ENCODE measurements at places on chromosomes 1 and 21.
A peak's percentile ranks its signal among the peaks of the same experiment; 100 is the strongest.

GRCh38 chr21:19321688-19322087, 918.1 kb upstream of the TMPRSS15 start:
- no peak for DNase-seq

DNA sequence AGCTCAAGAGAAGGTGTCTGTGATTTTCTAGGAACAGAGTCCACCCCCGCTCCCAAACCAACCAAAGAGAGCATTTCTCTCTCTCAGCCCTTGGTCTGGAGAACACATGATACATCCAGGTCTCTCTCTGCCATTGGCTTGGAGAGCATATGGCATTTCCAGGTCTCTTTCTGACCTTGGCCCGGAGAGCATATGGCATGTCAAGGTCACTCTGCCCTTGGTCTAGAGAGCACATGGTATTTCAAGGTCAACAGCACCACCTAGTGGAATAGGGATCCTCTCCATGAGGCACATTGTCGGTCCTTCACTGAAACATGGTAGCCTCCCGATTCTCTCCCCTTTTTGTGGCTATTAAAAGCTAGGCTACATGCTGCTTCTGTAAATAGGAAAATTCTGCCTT, 437.7 kb upstream of the OLFM3 start:
- peak; percentile 1 for DNase-seq

- no peak for DNase-seq
Observed at GRCh38 chr1:198175423-198176170, 18.8 kb downstream of the NEK7 start.

GRCh38 chr1:66012106-66012784, 219.6 kb downstream of the PDE4B start:
- DNase-seq, result no peak

GRCh38 chr1:217712925-217713597, 81.9 kb downstream of the SPATA17 start:
- no peak for DNase-seq

DNA sequence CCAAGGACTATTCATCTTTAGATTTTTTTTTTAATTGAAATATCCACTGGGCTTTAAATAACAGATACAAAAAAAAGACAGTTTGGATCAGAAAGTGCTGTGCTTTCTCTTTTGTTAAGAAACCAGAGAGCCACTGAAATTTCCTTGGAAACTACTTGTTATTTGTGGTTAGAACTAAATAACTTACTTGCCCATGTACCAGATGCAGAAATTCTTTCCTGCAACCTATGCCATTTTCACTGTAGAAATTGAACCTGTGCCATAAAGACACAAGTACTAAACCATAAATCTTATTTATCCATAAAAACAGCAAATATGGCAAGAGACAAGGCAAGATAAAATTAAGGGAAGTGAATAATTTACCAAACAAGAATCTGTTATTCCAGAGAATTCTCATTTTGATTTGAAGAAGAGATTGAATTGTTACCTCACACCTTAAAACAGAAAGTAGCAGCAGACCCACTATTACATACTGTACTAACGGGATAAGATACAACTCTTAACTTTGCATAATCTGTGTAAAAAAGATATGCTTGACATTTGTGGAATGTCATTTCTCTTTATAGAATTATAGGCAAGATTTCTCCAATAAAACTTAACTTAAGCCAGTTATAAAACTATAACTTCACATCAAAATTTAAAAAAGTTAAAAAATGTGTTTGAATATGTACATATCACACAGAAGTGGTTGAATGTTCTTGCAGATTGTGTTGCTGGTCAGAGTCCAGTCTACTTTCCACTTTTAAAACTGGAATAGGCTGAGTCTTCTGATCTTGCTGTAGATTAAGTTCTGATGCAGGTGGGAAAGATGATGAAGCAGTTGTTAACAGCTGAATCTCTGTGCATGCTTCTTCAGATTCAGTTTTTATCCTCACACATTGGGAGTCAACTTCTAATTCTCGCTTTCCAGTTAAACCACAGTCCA, 6.3 kb upstream of the PHTF1 start:
- no peak for DNase-seq

DNA sequence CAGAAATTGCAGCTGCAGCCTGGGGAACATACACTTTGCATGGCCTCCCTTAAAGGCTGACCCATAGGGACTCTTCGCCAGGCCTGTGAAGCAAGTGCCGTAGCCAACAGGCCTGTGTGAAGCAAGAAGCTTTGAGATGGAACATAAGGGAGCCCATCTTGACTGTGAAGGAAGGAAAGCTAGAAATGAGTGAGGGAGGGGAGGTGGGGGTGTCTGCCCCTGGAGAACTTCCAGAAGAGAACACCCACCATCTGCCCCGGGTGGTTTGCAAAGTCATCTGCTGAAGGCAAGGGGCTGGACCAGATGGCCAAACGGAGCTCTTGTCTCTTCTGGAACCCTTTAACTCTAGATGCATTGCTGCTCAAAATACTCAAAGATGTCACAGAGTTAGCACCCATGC, 103.3 kb upstream of the GRIK3 start:
- DNase-seq, result no peak

DNA sequence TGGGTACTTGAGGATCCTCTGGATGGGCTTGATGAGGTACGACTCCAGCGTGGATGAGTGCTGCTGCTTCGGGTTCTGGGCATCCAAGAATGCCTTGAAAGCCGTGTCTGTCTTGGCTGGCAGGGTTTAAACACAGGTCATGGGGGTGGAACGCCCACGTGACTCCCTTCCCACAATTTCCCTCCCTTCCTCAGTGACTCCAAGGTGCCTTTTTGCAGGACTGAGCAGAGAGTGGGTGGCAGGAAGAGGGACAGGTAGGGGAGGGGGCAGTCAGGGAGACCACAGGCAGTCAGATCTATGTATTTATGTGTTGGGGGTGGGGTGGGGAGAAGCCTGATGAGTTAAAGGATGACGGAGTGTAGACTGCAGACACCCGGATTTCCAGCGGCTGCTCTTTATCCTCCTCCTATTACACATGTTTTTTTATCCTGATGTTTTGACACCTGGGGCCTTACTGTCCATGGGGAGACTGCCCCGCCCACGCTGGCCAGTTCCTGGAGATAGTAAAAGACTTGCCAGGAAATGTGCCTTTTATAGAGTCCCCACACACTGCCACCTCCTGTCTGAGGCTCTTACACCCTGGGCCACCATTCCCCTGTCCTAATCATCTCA, 103.2 kb upstream of the KRTAP19-8 start:
- no peak for DNase-seq

DNA sequence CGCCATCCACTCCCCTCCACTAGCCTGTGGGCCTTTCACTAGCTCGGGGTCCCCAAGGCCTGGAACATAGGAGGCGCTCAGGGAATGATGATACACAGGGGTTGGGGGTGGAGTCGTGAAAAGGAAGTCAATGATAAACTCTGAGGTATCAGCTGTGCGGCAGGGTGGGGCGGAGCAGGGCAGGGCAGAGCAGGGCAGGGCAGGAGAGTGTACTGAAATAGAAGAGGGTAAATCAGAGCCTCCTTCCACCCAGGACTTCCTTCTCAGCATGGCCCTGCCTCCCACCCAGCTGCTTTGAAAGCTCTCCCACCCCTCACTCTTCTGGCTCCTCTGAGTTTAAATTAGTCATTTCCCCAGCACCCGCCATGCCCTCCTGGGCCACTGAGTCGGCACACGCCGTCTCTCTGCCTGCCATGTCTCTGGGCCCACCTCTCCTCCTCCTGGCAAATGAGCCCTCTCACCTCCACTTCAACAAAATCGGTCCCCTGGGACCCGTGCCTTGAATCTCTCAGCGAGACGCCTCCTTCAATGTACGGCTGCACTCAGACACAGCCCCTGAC, 16.9 kb downstream of the CAPZB start:
- DNase-seq, result no peak

GRCh38 chr1:2341706-2342383, 49.5 kb downstream of the MORN1 start:
- no peak for DNase-seq

GRCh38 chr1:225757927-225758656, 19.5 kb upstream of the SRP9 start:
- no peak for DNase-seq

GRCh38 chr1:114322734-114323133, 169.1 kb upstream of the SYT6 start:
- DNase-seq, result no peak

DNA sequence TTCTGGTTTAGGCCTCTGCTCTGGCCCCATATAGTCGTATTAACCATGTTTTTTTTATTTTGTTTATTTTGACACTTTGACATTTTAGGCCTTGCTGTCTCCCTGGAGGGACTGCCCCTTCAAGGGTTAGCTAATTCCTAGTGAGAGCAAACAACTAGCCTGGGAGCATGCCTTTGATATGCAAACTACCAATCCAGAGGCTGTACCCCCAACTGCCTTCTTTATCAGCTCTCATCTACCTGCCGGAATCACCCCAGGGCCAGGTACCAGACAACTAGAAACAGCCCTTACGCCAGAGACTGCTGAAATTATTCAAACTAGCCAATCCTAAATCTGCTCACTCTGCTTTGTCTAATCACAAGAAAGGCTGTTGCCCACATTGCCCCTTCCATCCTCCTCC, 13.0 kb upstream of the ST6GALNAC5 start:
- DNase-seq, result no peak

- DNase-seq, result no peak
Observed at GRCh38 chr1:200905411-200906052, 10.8 kb downstream of the INAVA start.

GRCh38 chr1:63917571-63918417, 144.0 kb downstream of the ROR1 start:
- DNase-seq, result no peak

GRCh38 chr1:212822956-212823355, 24.5 kb downstream of the SPATA45 start:
- no peak for DNase-seq

GRCh38 chr21:45336870-45337269, 49.2 kb upstream of the POFUT2 start:
- DNase-seq, result no peak

DNA sequence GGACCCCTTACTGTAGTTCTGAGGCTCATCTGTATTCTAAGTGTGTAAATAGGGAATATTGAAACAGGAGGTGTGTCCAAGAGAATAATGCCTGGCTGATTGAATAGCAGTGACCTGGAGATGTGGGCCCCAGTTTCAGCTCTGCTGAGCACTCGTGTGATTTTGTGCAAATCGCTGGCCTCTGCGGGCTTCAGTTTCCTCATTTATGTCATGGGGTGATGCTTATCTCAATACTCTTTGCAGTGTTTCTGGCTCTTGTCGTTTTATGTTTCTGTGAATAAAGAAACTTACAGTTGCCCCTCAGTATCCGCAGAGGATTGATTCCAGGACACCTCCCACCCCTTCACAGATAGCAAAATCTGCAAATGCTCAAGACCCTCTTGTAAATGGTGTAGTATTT, 5.0 kb downstream of the COG2 start:
- DNase-seq, result no peak

- DNase-seq, result no peak
Observed at GRCh38 chr1:150387200-150387599, 23.3 kb downstream of the RPRD2 start.

DNA sequence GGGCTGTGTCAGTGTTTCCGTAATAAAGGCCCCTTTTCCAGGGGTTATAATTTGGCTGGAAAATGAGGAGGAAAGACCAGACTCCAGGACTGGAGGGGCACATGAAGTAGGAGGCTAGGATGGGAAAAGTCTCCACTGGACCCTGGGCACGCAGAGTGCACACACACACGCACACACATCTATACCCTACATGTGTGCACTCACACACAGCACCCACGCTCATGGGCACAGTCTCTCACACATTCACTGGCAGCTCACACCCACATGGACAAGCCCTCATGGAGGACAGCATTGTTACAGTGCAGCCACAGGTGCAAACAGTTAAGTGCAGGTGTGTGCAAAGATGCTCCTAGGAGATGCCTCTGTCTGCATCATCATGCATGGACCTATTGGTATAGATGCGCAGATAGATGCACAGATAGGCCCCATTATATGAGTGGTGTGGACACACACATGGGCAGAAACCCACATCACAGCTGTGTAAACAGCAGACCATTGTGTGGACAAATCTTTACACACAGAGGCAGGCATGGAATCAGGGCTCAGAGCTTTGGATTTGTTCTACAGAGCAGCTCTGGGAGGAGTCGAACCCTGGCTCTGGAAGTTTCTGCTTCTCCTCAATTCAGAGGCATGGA, 9.1 kb upstream of the RUNX3 start:
- no peak for DNase-seq

DNA sequence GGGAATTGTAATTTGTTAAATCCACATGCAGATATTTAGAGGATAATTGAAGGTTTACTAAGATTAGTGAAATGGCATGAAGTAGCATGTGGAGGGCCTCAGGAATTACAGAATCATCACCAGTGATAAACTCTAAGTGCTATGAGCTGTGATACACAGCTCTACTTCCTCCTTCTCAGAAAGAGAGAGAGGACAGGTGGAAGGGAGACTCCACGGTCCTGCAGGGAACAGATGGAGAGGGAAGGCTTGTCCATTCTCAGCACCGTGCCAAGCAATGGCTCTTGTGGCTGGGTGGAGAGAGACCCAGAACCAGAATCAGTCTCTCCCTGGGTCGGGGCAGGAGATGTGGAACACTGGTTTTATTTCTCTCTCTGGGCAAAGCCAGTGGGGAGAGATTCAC, 27.8 kb upstream of the LYPD8 start:
- no peak for DNase-seq

GRCh38 chr1:71783071-71783470, 499.3 kb downstream of the NEGR1 start:
- no peak for DNase-seq

Measured in left renal pelvis (tissue), 4 donors.